Activated CD4-positive, alpha-beta T cell treated with anti-CD3 and anti-CD28 coated beads, Interleukin-2, amount 10 ng/mL, durations not matched to agents 24 days and 14 days (primary cell): ENCODE measurements at places on chromosomes 4 and X.

GRCh38 chr4:151329217-151330007, 4.0 kb upstream of the SH3D19 start:
- no peak for DNase-seq

DNA sequence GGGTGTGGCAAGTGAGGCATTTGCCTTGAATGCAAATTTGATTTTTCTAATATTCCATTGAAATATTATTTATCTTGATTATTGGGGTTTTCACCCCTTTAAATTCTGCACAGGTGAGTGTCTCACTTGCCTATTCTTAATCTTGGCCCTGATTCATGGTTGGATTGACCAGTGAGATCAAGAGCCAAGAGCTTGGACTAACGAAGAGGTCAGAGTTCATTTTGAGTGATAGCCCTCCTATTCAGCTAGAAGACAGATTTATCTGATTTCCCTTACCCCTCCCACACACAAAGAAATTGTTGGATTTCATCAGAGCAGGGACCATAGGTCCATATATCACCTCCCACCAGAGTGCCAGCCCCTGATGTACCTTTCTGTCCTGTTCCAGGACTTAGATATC, 11.6 kb upstream of the ACOT9 start:
- DNase-seq, result no peak

DNA sequence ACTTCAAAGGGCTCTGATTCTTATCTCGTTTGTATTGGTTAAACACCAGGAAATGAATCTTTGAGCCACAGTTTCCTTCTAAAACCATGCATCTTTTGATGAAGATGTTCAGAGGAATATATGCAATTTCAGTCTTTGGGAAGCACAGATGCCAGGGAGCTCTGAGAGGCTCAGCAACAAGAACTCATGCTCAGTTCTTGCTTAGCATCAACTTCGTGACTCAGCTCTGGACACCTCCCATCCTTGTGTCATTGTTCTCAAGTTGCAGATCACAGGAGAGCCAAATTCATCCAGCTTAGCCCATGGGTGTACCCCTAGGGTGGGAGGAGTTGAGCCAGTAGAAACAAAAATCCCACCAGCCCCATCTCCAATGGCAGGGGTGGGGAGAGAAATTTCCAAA, 219.6 kb upstream of the MAOA start:
- DNase-seq, result no peak

DNA sequence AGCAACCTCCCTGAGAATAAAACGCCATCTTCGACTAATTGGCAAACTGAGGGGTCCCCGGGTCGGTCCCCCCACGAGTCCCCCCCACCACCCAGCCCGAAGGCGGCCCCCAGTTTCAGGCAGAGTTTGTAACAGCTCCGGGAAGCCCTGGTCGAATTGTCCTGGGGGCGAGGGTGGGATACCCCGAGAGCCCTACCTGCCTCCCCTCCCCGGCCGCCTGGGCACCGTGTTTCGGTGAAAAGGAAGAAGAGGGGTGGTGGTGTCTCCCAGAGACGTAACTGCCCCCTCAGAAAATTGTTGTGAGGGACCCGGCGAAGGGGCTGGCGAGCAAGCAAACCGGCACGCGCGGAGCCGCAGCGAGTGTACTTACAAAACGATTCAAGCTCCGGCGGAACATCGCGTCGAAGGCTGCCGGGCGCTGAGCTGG, 1.2 kb downstream of the ATP11C start:
- DNase-seq, result no peak

DNA sequence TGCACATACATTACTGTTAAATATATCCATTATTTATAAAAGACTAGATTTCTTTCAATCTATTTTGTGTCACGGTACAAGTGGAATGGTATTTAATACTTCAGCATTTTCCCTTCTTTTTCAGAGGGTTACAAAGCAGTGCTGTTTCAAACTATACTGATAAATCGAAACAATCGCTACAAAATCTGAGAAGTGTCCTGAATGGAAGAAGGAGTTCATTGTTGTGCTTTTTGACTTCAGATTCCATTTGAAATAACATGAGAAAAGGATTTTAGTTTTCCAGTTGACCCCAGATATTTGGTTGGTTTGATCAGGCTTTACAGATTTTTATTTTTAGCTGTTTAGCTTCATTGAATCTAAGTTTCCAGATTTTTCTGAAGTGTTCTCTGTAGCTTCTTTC, 292.1 kb upstream of the ANKRD50 start:
- no peak for DNase-seq

DNA sequence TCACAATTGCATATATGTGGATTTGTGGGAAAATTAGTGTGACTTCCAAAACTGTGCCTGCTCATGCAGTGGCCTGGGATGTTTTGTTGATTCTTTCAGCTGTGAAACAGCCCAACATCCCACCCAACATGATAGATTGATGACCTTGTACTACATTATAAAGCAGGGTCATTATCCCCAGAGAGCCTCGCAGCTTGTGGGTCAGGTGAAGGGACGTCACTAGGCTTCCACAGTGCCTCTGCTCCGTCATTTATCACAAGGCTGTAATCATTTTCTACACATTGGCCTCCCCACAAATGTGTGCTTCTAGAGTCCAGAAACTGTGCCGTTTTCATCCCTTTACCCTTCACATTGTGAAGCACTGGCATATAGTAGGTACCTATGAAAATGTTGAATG, 31.6 kb downstream of the ALPK1 start:
- DNase-seq, result no peak

DNA sequence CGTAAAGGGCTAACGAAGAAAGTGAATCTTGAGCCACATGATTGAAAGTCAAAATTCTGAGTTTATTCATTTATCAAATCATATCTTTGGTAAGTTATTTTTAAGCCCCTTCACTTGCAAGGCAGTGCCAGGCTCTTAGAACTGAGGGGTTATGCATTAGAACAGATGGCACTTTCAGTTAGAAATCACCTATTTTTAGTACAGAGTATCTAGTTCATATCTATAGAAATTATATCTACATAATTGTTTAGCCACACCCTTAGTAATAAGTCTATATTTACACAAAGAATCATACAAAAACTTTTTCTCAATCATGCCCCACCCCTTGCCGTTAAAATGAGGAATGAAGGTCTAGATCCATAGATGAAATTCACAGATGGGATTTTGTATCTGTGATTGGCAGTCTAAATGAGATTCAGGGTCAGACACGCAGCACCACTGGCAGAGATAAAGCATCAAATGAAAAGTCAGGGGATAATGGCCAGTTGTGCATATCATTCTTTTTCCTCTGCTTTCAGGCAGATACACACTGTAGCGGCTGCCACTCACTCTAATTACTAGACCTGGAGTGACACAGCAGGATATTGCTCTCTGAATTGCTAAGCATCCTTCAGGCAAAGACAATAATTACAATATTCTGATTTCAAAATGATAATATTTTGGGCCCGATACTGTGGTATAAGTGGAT, 440.5 kb downstream of the MAPK10 start:
- no peak for DNase-seq

GRCh38 chr4:169136796-169137557, 126.9 kb upstream of the CBR4 start:
- DNase-seq, result no peak

DNA sequence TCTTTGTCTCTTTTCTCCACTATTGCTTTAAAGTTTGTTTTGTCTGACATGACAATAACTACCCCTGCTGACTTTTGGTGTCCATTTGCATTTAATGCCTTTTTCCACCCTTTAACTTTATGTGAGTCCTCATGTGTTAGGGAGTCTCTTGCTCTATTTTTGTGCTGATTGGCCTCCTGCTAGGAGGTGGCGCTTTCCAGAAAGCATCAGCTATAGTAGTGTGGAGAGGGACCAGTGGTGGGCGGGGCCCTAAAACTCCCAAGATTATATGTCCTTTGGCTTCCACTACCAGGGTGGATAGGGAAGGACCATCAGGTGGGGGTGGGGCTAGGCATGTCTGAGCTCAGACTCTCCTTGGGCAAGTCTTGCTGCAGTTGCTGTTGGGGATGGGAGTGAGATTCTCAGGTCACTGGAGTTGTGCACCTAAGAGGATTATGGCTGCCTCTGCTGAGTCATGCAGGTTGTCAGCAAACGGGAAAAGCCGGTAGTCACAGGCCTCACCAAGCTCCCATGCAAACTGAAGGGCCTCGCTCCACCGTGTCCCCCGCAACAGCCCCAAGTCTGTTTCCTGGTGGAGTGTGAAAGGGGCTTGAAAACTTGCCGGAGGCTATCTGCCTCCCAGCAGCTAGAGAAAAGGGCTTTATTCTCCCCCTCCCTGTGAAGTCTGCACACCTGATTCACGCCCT, 156.3 kb downstream of the CPEB2 start:
- DNase-seq, result no peak

DNA sequence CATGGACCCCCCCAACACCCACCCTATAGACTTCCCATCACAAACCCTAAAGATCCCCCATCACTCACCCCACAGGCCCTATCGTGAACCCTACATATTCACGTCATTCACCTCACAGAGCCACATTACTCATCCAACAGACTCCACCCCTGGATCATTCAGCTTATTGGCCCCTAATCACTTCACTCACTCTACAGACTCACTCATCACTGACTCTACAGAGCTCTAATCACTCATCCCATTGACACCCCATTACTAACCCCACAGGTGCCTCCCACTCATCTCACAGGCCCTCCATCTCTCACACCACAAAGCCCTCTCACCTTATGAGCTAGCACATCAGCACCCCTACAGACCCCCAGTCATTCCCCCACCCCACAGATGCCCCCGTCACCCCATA, 6.3 kb upstream of the TBC1D25 start:
- DNase-seq, result no peak

DNA sequence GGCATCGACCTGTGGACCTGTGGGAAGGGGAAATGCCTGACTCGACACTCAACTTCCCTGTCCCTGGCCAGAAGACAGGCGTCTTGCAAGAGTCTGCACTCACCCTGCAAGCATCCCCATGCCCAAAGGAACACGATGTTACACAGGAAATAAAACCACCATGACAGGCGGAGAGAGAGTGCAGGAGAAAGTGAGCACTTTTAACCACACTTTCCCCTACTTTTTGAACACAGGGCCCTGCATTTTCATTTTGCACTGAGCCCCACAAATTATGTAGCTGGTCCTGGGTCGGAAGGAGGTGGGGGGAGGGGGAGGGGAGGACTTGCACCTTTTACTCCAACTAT, 13.8 kb upstream of the MAN2B2 start:
- DNase-seq, result no peak

- DNase-seq, result peak; percentile 90
Observed at GRCh38 chr4:184416913-184417734, 57.2 kb downstream of the IRF2 start.

- DNase-seq, result no peak
Observed at GRCh38 chr4:34845926-34846325, 1398.4 kb downstream of the ARAP2 start.

DNA sequence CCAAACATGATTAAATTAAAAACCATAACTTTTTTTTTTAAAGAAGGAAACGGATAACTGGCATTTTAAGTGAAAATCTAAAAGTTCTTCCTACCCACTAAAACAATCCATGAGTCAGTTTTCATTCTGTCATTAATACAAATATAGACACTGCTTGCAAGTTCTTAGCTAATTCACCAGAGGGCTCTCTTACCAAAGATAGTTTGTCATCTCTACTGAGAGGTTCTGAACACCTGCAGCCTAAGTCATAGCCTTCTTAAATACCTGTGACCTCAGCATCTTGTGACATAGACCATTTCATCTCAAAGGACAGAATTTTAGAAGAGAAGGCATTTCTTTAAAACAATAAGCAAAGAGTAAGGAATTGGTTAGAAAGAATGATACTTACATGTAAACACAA, 65.3 kb upstream of the FAM120C start:
- DNase-seq, result no peak

DNA sequence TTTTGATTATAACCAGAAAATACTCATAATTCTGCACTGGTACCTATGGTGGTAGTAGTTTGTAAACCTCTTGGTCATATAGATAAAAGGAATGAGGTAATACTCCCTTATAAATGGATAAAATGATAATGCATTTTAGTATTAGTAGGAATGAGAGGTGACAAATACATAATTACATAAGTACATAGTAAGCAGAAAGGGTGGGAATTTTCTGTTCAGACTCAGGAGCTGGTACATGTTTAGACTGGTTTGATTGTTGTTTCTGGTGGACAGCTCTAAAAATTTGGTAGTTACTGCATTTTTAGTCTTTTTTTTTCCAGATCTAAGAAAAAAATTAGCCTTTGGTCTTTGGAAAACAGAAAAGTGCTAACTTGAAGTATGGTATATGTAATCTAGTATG, 70.4 kb upstream of the AGA start:
- no peak for DNase-seq

DNA sequence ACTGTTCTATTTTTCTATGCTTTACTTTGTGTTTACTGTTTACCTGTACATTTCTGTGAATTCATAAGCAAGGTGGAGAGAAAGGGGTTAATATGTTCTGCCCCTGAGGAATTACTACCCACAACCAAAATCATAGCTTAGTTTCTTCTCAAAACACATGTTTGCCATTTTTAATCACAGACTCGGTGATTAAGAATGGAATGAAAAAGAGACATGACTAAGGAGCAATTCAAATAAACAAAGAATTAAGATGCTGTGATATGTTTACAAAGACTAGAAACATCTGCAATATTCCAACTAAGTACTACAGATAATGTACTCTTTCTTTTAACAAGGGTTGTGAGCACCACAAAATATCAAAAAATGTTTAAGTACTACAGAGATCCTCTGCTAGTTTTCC, 11.7 kb upstream of the FAT4 start:
- DNase-seq, result no peak

GRCh38 chrX:108219949-108220601, 128.5 kb downstream of the ATG4A start:
- DNase-seq, result no peak

DNA sequence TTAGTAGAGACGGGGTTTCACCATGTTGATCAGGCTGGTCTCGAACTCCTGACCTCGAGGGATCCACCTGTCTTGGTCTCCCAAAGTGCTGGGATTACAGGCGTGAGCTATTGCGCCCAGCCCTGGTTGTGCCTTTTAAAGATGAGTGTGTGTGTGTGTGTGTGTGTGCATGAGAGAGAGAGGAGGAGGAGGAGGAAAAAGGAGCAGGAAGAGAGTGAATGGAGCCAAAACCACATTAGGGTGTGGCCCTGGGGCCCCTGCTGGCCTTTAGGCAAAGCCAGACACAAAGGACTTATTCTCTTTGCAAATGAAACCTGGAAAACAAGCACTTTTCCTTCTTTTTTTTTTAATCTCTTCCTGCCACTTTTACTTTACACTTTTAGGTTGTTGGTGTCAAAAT, 48.2 kb upstream of the KLF3 start:
- DNase-seq, result no peak
